ENCODE measurements at places on chromosomes 11 and 22. TPM values are rescaled to one million over a fixed set of nuclear protein-coding genes. Genes with fewer than 3 reads are reported as not detected.
A peak's percentile ranks its signal among the peaks of the same experiment; 100 is the strongest.

GRCh38 chr22:49350441-49351121, 477.1 kb downstream of the BRD1 start:
- DNase-seq, result no peak

- peak; percentile 31 for DNase-seq
Observed at GRCh38 chr11:59076876-59077571, 9.1 kb upstream of the GLYATL1B start.

The CNTF gene
- 0.42 TPM for polyA plus RNA-seq

GRCh38 chr11:128187377-128187776, 400.0 kb downstream of the ETS1 start:
- DNase-seq, result no peak

The KRTAP5-10 gene
- polyA plus RNA-seq, result not detected
